Hematopoietic multipotent progenitor cell treated with erythropoietin and hydrocortisone succinate and interleukin-3 and kit ligand, for 17 days (in vitro differentiated cells): ENCODE measurements at places on chromosomes 16 and 17.
A peak's percentile ranks its signal among the peaks of the same experiment; 100 is the strongest.

GRCh38 chr16:90023078-90023447, 3.8 kb upstream of the DBNDD1 start:
- no peak for DNase-seq

- peak; percentile 37 for DNase-seq
Measured at GRCh38 chr17:50923611-50924010, 57.5 kb upstream of the TOB1 start.

GRCh38 chr17:32020943-32021614, 13.9 kb downstream of the LRRC37B start:
- no peak for DNase-seq

DNA sequence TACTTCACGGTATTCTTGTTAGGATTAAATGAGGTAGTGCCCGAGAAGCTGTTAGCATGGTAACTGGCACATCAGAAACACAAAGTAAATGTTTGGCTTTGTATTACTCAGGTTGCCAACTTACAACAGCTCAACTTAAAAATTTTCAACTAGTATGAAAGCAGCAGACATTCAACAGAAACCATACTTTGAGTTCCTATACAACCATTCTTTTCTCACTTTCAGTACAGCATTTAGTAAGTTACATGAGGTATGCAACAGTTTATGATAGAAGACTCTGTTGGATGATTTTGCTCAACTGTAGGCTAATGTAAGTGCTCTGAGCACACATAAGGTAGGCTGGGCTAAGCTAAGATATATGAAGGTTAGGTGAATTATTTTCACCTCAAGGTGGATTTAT, 7.7 kb downstream of the CENPN start:
- no peak for DNase-seq

- DNase-seq, result no peak
Measured at GRCh38 chr17:67488161-67488560, 111.1 kb downstream of the PITPNC1 start.

- no peak for DNase-seq
Measured at GRCh38 chr16:67766291-67766690, 40.1 kb downstream of the RANBP10 start.

GRCh38 chr17:28728364-28729200, at the start of gene NEK8:
TSS of gene NEK8 (plus strand) at chr17:28728788. CDS start at chr17:28728814, 26 bp downstream.
- DNase-seq, result peak; percentile 98

GRCh38 chr17:28506763-28507487, 777 bp downstream of the FOXN1 start:
- DNase-seq, result no peak

GRCh38 chr17:75371981-75372380, 33.5 kb downstream of the GRB2 start:
- DNase-seq, result no peak

DNA sequence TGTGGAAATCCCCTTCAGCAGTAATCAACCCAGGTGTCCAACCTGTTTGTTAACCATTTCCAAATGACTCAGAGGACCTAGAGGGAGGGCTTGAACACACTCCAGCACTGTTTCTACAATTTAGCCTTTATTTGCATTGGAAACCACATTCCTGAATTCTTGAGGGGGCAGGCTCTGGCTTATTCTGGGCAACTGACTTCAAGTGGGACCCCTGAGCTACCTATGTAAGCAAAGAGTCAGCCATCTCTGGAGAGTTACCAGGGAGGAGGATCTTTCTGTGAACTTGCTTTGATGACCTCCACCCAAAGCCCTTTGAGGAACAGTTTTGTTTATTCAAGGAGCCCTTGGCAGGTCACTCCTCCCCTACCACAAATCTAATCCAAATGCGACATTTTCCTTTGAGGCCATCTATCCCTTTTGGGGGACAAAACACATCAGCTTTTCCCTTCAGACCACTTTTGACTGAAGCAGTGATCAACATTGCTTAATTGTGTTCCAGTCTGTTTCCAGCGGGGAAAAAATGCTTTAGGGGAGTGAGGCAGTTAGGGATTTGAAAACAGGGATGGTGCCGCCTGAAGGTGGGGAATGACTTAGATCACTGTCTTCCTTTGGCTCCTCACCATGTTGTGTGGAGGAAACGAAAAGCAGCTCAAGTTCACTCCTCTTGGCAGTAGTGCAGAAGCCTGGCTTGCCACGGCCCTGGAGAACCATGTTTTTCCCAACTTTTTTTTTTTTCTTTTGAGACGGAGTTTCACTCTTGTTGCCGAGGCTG, 46.2 kb downstream of the TUBD1 start:
- no peak for DNase-seq

DNA sequence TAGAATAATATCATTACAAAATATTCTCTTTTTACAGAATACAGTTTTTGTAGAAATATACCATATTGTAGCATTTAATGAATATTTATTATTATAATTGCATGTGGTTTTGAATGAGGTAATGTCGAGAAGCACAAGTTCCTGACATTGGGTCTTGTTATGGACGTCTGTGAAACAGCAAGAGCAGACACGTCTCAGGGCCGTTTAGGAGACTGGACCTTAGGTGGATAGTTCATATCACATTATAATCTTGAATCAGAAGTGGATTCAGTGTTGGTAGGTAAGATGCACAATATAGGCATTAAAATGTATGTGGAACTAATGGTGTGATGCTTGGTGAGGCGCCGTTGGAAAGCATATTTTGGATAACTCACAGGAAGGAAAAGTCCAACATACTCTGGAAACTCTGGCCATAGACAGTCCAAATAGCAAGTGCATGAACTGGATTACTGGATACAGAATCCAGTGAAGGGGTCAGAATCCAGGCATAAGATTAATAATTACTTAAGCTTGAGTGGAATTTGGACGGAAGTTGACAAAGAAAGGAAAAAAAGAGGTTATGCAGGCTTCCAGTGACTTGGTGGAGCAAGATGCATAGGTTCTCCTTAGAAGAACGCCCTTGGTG, 17.2 kb downstream of the ABCA8 start:
- no peak for DNase-seq

- DNase-seq, result no peak
Measured at GRCh38 chr17:1693339-1693738, 8.7 kb upstream of the PRPF8 start.

- no peak for DNase-seq
Measured at GRCh38 chr17:40818343-40818732, 4.1 kb downstream of the KRT10 start.

DNA sequence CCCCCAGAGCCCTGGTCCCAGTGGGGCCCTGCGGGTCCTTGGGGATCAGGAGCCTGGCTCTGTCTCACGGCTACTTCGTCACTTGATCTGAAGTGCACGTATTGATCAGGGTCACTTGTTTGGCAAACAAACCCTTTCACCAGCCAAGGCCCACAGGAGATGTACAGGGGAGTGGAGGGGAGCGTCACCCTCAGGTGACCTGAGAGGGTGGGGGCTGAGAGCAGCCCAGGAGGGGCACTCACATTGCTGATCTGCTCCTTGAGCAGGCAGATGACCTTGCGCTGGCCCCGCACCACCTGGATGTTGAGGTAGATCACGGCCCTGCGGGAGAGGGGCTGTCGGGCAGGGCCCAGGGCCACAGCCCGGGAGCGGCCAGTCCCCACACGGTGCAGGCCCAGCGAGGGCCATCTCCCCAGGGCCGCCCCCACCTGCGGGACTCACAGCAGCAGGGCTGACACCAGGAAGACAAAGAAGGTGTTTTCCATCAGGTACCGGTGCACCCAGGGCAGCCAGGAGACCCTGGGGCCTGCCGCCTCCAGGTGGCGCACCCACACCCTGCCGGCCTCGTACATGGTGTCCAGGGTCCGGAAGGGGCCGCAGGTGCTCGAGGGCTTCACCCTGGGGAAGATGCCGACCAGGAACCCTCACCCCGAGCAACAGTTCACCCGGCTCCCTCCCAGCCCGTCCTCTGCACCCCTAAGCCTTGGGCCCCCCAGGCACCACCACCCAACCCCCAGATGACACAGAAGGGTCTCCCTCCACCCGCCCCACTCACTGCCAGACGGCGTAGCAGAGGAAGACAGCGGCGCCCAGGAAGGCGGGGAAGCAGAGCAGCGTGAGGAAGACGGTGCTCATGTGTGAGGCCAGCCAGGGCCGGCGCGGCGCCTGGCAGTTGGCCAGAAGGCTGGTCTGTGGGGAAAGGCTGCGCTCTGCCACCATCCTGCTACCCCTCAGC, 11.3 kb downstream of the TMC6 start:
- no peak for DNase-seq

GRCh38 chr17:43940630-43941029, 1.6 kb downstream of the PPY start:
- no peak for DNase-seq

DNA sequence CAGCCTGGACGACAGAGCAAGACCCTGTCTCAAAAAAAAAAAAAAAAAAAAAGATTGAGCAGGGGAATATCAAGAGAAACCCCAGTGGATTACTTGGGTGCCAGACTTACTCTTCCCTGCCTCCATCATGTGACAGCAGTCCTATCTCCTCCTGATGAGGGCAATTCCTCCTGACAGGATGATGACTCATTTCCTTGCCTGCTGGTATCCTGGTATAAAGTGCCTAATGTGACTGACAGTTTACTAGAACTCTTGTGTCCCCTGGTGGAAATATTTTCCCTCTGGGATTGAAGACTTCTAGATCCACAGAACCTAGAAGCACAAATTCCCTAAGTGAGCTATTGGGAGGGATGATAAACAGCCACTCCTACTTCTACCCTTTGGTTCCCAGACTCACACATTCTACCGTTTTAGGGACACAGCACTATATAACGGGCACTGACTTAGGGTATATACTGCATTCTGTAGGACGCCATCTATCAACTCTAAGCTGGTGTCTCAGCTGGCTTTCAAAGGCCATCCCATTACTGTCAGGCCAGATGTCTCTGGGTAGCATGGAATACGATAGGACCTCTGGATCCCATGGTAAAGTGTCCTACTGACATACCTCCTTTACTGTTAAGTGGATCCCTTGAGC, 114.6 kb upstream of the MED13 start:
- DNase-seq, result no peak

DNA sequence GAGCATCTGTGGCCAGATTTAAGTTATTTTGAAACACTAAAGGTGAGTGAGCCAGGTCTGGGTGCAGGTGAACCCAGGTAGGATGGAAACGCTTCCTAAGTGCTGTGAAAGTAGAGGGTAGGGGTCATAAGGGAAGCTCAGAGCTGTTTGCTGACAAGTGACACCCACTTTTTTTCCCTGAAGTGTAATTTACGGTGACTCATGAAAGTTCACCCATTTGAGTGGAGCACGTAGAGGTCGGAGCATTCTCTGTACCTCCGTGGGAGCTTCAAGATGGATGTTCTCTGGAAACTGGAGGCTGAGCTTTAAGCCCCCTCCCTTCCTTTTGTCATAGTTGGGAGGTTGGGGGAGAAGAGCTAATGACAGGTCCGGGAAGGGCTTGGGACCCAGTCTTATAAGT, 44.3 kb downstream of the MPRIP start:
- DNase-seq, result no peak

DNA sequence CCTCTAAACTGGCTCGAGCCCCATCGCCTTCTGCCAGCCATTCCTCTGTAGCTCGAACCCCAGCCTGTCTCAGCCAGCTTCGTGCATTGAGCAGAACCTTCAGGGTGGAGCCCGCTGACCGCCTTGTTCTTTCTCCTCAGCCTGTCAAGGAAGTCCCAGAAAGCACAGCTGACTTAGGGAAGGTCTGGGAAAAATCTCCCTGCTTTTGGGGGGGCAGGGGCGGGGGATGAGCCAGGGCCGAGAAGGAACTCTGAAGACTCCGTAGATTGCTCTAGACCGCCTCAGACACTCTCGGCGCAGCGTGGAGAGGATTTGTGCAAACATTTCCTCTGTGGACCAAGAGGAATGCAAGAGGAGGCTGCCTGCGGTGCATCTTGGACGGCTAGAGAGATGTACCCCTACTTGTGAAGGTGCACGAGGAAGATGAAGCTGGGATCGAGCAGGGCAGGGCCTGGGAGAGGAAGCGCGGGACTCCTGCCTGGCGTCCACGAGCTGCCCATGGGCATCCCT, at the start of gene GLP2R:
Gene GLP2R, plus strand, starts transcription at position 284 of the 510 bp plus-strand sequence. Its CDS starts 140 bp downstream, at position 424.
- no peak for DNase-seq

GRCh38 chr17:4574448-4575045, 9.8 kb upstream of the SMTNL2 start:
- no peak for DNase-seq

DNA sequence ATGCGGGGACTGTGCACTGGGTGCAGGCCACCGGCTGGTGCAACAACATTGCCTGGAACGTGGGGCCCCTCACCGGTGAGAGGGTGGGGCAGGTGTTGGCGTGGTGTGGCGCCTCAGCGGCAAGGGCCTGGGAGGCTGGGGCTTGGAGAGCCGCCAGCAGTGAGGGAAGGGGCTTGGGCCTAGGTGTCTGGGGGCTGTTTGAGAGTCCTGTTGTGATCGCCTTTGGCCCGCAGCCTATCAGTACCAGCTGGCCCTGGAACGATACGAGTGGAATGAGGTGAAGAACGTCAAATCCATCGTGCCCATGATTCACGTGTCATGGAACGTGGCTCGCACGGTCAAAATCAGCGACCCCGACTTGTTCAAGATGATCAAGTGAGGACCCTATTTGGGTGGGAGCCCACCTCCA, 2.6 kb upstream of the TMEM88 start:
- no peak for DNase-seq

DNA sequence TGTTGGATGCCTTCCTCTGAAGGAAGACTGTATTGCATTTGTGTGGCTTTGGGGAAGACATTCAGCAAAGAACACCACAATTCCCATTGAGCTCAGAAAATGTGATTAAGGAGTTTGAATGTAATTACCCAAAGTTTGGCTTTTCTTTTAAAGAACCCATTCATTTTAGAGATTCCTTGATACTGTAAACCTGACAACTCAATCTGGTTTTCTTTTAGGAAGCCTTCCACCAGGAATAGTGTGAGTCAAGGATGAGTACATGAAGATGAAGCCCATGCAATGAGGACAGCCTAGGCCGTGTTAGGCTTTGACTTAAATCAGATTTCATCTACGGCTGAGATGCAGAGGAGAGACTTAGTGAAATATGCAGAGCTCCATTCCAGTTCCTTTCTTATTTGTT, 271.7 kb upstream of the TBX2 start:
- no peak for DNase-seq

DNA sequence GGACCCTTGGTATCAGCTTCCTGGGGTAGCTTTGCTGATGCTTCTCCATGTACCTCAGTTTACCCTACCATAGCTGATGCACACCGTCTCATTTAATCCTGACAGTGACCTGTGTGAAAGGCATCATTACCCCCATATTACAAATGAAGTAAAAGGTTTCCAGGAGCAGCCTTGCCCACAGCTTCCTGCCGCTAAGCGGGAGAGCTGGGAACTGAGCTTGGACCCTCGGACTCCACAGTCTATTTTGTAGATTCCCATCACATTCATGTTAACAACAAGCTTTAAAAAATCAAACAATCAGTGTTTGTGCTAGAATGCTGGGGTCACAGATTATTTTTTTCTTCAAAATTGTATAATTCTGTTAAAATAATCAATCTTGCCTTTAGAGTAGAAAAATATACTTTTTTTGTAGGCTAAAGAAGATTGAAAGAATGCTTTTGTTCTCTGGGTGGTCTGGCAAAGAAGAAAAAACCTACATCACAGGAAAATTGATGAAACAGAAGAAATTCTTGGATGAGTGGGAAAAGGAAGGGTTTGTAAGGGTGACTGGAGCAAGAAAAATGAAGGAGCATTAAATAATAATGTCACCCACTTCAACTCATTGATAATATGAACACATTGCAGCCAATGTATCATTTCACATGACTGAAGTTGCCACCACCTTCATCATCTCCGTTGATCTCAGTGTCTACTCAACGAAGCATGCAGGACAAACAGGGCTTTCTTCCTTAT, 9.5 kb upstream of the USP10 start:
- DNase-seq, result no peak

GRCh38 chr17:16298140-16298662, 55.1 kb downstream of the CENPV start:
- no peak for DNase-seq
